SJCRH30 (cell line): ENCODE measurements at places on chromosomes 5 and 9. TPM values are rescaled to one million over a fixed set of nuclear protein-coding genes. Genes with fewer than 3 reads are reported as not detected.

DNA sequence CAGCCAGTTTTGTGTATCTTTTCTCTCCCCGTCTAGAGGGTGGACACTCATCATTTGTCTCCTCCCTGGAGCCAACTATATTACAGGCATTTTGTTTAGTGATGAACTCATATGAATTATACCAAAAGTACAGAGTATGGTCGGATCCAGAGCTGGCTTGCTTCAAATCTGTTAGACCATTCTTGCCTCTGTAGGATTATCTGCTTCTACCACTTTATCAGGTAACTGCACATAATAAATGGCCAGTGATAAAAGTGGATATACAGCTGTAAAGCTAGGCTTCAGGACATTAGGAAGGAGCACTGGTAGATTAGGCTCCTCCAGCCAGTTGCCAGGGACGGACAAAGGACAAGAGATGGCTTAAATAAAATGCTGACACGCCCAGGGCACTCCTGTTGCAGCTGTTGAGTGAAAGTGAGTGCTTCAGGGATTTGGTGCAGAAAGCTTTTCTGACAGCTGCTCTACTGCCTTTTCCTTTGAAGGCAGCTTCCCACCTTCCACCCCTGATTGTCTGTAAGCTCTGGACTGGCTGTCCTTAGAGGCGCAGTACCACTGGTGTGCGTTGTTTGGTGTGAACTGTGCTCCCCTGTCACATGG, 259.2 kb downstream of the PDZD2 start:
- peaks cover 7% of the 10 kb centered on the region for H3K4me1 ChIP-seq
- no peaks in the 10 kb centered on the region for H3K36me3 ChIP-seq
- H3K27ac ChIP-seq = no peak overlapping the region
- no peaks in the 10 kb centered on the region for H3K27me3 ChIP-seq

DNA sequence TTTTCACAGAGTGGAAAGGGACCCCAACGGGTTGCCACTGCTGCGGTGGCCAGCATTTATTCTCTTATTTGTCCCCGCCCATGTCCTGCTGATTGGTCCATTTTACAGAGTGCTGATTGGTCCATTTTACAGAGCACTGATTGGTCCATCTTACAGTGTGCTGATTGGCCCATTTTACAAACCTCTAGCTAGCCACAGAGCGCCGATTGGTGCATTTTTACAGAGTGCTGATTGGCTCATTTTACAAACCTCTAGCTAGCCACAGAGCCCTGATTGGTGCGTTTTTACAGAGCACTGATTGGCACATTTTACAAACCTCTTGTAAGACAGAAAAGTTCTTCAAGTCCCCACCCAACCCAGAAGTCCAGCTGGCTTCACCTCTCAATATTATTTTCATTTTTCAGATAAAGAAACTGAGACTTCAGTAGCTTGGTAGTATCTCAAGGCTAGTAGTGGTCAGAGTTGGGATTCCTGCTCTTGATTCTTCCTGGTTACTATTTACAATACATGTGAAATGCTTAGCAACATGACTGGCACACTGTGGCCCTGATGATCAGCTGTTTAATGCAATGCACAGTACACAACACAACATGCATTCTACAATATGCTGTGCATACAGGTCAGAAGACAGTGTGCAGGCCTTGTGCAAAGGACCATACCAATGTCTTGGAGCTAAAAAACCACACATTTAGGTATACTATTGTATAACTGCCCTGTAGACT, 63.6 kb upstream of the BOD1 start:
- H3K27me3 ChIP-seq = no peaks in the 10 kb centered on the region
- no peaks in the 10 kb centered on the region for H3K36me3 ChIP-seq
- H3K27ac ChIP-seq = no peak overlapping the region
- no peak for DNase-seq

- no peaks in the 10 kb centered on the region for H3K36me3 ChIP-seq
- DNase-seq = peak; percentile 97
- H3K27ac ChIP-seq = peak overlapping the region; percentile 93
- H3K4me1 ChIP-seq = peaks cover 40% of the 10 kb centered on the region
- H3K4me3 ChIP-seq = peak overlapping the region; percentile 75
- H3K27me3 ChIP-seq = no peaks in the 10 kb centered on the region
Measured at GRCh38 chr9:134329576-134329855, 3.3 kb downstream of the RXRA start.

DNA sequence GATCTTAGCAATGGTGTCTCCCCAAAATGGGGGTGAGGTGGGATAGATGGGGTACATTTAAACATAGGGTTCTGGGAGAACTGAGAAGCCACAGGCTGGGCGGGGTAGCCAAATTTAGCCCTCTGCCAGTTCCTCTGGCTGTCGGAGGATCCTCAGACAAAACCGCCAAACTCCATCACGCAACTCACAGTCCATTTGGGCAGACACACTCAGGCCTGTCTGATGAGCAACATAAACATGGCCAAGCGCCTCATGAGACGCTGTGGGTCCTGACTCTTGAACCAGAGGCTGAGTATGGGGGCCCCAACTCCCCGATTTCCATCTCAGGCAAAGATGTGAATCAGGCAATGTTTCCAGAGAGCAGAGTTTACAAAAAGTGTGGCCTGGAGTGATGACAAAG, 162.3 kb downstream of the FGF18 start:
- H3K36me3 ChIP-seq = no peaks in the 10 kb centered on the region
- no peaks in the 10 kb centered on the region for H3K4me1 ChIP-seq
- DNase-seq = no peak
- no peak overlapping the region for H3K4me3 ChIP-seq

DNA sequence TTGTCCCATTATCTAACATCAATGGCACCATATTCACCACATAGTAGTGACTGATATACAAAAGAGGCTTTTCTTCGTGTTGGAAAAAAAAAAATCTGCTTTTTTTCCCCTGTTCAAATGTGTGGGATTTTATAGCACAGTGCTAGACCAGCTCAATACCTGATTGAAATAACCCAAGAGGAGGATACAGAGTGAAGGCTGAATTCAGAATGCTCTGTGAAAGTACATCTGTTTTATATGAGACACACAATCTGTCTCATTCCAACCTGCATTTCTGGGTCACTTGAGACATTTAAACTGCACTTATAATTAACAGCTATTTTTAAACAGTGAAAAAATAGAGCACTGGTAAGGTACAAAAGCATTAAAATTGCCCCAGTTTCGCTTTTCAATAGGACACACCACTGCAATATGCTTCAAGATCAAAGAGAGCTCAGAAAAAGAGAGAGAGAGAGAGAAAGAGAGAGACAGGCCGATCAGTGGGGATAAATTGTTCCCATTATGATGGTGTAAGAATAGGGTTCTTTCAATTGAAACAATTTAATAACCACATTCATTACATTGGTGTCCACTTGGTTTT, 179.3 kb downstream of the NR2F1-AS1 start:
- DNase-seq = no peak
- no peaks in the 10 kb centered on the region for H3K27me3 ChIP-seq

GRCh38 chr9:89647366-89648128, 42.7 kb downstream of the GADD45G start:
- H3K36me3 ChIP-seq = no peaks in the 10 kb centered on the region
- H3K27me3 ChIP-seq = peaks cover 3% of the 10 kb centered on the region; the same call in 1 of the 2 replicates
- H3K27ac ChIP-seq = no peak overlapping the region
- DNase-seq = no peak

Gene ERMP1
- total RNA-seq = 8.8 and 10.4 TPM in 2 replicates

Gene GABRG2
- total RNA-seq = 0.08 TPM in 1 of 2 replicates, not detected in the other

Gene FOXD4L3
- 0.71 and 0.86 TPM in 2 replicates for total RNA-seq

DNA sequence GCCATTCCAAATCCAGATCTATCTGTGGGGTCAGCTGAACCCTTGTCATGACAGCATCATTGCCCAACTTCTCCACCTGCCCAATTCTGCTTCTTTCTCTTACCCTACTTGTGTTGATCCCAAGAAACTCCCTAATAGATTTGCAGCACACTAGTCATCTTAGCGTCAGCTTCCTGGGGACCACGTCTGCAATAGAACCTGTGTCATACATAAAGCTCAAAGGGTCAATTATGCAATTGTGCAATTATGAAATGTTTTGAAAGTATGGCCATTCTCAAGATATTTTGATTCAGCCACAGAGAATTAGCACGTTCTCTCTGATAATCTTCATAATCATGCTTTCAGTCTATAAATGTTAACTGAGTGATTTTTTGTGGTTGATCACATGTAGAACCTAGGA, 87.4 kb upstream of the PAPPA start:
- peaks cover 2% of the 10 kb centered on the region; the same call in 1 of the 2 replicates for H3K4me1 ChIP-seq
- H3K27me3 ChIP-seq = no peaks in the 10 kb centered on the region
- no peak overlapping the region for H3K27ac ChIP-seq
- no peaks in the 10 kb centered on the region for H3K36me3 ChIP-seq

Gene ROPN1L
- 0.14 TPM in 1 of 2 replicates, not detected in the other for total RNA-seq

- peaks cover 18% of the 10 kb centered on the region for H3K36me3 ChIP-seq
- H3K4me3 ChIP-seq = no peak overlapping the region
- no peak for DNase-seq
- no peak overlapping the region for H3K27ac ChIP-seq
- H3K27me3 ChIP-seq = no peaks in the 10 kb centered on the region
Measured at GRCh38 chr5:141997358-141997960, 15.4 kb downstream of the GNPDA1 start.

DNA sequence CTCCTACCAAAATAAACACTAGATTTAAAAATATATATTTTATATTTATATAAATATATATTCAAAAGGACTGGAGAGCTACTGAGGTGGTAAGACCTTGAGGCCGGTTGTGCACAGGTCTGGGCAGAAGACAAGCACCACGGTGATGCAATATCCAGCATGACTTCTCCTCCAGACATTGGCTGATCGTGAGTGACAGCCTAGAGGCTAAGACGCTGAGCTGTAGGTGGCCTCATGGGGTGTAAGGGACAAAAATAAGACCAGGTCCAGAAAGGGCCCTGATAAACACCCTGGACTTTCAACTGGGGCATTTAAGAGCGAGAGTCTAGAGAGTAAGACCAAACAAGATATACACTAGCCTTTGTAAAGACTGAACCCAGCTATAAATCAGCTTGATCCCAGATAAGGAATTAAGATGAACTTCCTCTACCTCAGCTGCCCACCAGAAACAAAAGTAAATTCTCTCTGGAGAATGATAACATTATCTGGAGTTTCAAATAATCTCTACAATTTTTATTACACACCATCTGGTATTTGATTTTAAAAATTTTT, 14.2 kb upstream of the C5orf47 start:
- no peak for DNase-seq
- H3K36me3 ChIP-seq = no peaks in the 10 kb centered on the region
- H3K4me3 ChIP-seq = no peak overlapping the region
- H3K27me3 ChIP-seq = no peaks in the 10 kb centered on the region

- H3K4me3 ChIP-seq = no peak overlapping the region
- no peak for DNase-seq
- no peaks in the 10 kb centered on the region for H3K36me3 ChIP-seq
- no peak overlapping the region for H3K27ac ChIP-seq
Measured at GRCh38 chr9:72453797-72454196, 67.6 kb upstream of the TMC1 start.

- H3K4me3 ChIP-seq = 0 out of 2 replicates have a peak overlapping the region, but pooled peaks have one; percentile 0
- peak; percentile 99 for DNase-seq
- no peaks in the 10 kb centered on the region for H3K27me3 ChIP-seq
- peaks cover 47% of the 10 kb centered on the region for H3K4me1 ChIP-seq
- H3K27ac ChIP-seq = peak overlapping the region; percentile 97
Measured at GRCh38 chr9:131624636-131625507, 79.5 kb downstream of the PRRT1B start.

Gene IL5
- not detected in 2 replicates for total RNA-seq

Gene DNAJB5
- total RNA-seq = 18.2 and 18.5 TPM in 2 replicates

DNA sequence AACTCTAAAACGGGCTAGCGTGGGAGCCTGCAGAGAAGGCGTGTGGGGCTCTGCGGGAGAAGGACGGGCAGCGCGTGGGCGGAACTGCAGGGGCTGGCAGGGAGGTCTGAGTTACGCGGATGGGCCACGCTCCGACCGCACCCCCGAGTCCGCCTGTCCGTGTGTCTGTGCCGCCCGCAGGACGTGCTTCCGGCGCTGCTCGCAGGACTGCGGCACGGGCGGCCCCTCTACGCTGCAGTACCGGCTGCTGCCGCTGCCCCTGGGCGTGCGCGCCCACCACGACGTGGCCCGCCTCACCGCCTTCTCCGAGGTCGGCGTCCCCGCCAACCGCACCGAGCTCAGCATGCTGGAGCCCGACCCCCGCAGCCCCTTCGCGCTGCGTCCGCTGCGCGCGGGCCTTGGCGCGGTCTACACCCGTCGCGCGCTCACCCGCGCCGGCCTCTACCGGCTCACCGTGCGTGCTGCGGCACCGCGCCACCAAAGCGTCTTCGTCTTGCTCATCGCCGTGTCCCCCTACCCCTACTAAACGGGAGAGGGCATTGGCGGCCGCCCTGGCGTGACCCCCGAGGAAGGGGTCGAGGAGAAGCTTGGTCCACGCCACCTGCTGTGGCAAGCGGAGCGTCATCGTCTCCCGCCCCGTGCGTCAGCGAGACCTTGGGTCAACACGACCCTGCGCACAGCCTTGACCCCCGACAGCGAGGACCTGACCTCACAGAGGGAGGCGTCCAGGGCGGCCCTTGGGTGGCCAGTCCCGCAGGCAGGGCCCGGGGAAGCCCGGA, 11.4 kb upstream of the ASS1 start:
- H3K27ac ChIP-seq = peak overlapping the region; percentile 73
- H3K36me3 ChIP-seq = no peaks in the 10 kb centered on the region
- no peaks in the 10 kb centered on the region for H3K27me3 ChIP-seq
- H3K4me1 ChIP-seq = peaks cover 30% of the 10 kb centered on the region
- H3K4me3 ChIP-seq = no peak overlapping the region

DNA sequence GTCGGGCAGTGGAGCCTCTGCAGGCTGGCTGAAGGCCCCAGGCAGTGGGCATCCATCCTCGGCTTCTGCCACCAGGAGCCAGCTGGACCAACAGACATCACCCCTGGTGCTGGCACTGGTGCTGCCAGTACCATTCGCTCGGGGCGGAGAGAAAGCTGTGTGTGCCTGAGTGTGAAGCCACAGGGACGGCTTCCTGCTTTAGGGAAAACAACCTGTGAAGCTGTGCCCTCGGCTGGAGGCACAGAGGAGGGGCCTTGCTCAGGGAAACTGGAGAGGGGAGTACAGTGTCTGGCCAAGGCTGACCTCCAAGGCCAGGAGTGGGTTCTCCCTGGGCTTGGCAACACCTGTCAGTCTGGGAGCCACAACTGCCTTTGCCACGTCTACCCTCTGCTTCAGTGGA, 38.3 kb downstream of the NEK6 start:
- peaks cover 36% of the 10 kb centered on the region for H3K4me1 ChIP-seq
- no peak overlapping the region for H3K4me3 ChIP-seq
- H3K27me3 ChIP-seq = no peaks in the 10 kb centered on the region
- no peak for DNase-seq
- 0 out of 2 replicates have a peak, but pooled peaks cover 2% of the 10 kb centered on the region for H3K36me3 ChIP-seq

Gene IPPK
- 15.8 and 16.7 TPM in 2 replicates for total RNA-seq

GRCh38 chr5:80139466-80139972, 104.4 kb downstream of the THBS4 start:
- H3K27me3 ChIP-seq = no peaks in the 10 kb centered on the region
- no peak for DNase-seq
- H3K36me3 ChIP-seq = no peaks in the 10 kb centered on the region
- no peak overlapping the region for H3K4me3 ChIP-seq
- peaks cover 11% of the 10 kb centered on the region for H3K4me1 ChIP-seq
